ENCODE measurements at places on chromosomes 5 and 9. TPM values are rescaled to one million over a fixed set of nuclear protein-coding genes. Genes with fewer than 3 reads are reported as not detected.

The PCDHB8 gene
- 5.4 TPM for total RNA-seq

The GABRB2 gene
- total RNA-seq: 0.61 TPM

The LECT2 gene
- not detected for total RNA-seq

The PPP3R2 gene
- 0.07 TPM for total RNA-seq

The TSLP gene
- total RNA-seq: 1.7 TPM

The PRSS3 gene
- total RNA-seq: not detected

The TAF1L gene
- total RNA-seq: not detected

The GLE1 gene
- total RNA-seq: 25.5 TPM

The THBS4 gene
- total RNA-seq: 4.7 TPM

The CCDC152 gene
- not detected for total RNA-seq

The SPINK7 gene
- not detected for total RNA-seq

The BTNL3 gene
- total RNA-seq: not detected

The ADAMTS6 gene
- total RNA-seq: 5.2 TPM

The NSUN2 gene
- total RNA-seq: 51.2 TPM

The SPATA31C1 gene
- 0.21 TPM for total RNA-seq

The FBLL1 gene
- total RNA-seq: 0.83 TPM

The ZFP37 gene
- total RNA-seq: 7.7 TPM

The LCN10 gene
- total RNA-seq: 30.5 TPM

The SLC34A1 gene
- not detected for total RNA-seq

The CCDC192 gene
- not detected for total RNA-seq

The AGPAT2 gene
- 45.1 TPM for total RNA-seq

The CRB2 gene
- 19.4 TPM for total RNA-seq

The FAM163B gene
- not detected for total RNA-seq

The SLC36A3 gene
- not detected for total RNA-seq

The MSX2 gene
- 0.37 TPM for total RNA-seq

The MEGF10 gene
- 0.26 TPM for total RNA-seq

The PCDHA13 gene
- 0.70 TPM for total RNA-seq

The LOX gene
- 31.5 TPM for total RNA-seq

The SLC1A1 gene
- total RNA-seq: 14.1 TPM

The TEK gene
- total RNA-seq: 61.3 TPM

The ADAMTSL2 gene
- total RNA-seq: 3.0 TPM

The NR6A1 gene
- total RNA-seq: 2.6 TPM

The MTRR gene
- total RNA-seq: 18.8 TPM

The GPR151 gene
- total RNA-seq: not detected

The N4BP3 gene
- 1.5 TPM for total RNA-seq

The IFNA2 gene
- total RNA-seq: not detected

The TMEM232 gene
- total RNA-seq: 19.3 TPM

The CYSRT1 gene
- 0.34 TPM for total RNA-seq

The TLX3 gene
- not detected for total RNA-seq
